H7 (cell line): ENCODE measurements at places on chromosomes 5 and 9. TPM values are rescaled to one million over a fixed set of nuclear protein-coding genes. Genes with fewer than 3 reads are reported as not detected.

SLC1A1 gene
- total RNA-seq: 5.2 and 11.6 TPM in 2 replicates

C5orf52 gene
- total RNA-seq: not detected in 2 replicates

CKMT2 gene
- 0.66 and 1.2 TPM in 2 replicates for total RNA-seq

CBY3 gene
- total RNA-seq: 0.44 TPM in 1 of 2 replicates, not detected in the other
